BJ (cell line): ENCODE measurements at places on chromosomes 5 and 9.

GRCh38 chr9:80552931-80553330, 981.2 kb downstream of the TLE4 start:
- no peak for DNase-seq

GRCh38 chr5:33238826-33239695, 201.7 kb upstream of the TARS1 start:
- no peak for DNase-seq

DNA sequence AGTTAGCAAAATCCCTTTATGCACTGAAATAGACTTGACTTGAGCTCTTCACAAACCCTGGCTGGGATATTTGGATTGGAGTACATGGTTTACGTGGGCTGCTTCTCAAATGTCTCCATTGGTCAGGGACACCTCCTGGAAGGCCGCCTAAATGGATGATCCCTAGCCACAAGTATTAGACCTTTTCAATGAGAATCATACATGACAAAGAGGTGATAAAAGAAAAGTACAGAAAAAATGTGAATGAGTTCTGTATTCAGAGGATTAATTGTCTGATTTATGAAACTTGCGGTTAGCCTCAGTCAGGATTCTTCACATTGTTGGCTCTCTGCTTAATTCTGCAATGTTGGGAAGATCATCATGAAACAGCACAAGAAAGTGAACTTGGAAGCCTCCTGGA, 752.8 kb upstream of the ADAMTS16 start:
- no peak for DNase-seq

- no peak for DNase-seq
Observed at GRCh38 chr5:80755626-80756025, 100.8 kb upstream of the DHFR start.

- no peak for DNase-seq
Observed at GRCh38 chr5:124104821-124105220, 592.8 kb downstream of the CSNK1G3 start.

- DNase-seq, result no peak
Observed at GRCh38 chr9:20394969-20395368, 227.3 kb downstream of the MLLT3 start.

DNA sequence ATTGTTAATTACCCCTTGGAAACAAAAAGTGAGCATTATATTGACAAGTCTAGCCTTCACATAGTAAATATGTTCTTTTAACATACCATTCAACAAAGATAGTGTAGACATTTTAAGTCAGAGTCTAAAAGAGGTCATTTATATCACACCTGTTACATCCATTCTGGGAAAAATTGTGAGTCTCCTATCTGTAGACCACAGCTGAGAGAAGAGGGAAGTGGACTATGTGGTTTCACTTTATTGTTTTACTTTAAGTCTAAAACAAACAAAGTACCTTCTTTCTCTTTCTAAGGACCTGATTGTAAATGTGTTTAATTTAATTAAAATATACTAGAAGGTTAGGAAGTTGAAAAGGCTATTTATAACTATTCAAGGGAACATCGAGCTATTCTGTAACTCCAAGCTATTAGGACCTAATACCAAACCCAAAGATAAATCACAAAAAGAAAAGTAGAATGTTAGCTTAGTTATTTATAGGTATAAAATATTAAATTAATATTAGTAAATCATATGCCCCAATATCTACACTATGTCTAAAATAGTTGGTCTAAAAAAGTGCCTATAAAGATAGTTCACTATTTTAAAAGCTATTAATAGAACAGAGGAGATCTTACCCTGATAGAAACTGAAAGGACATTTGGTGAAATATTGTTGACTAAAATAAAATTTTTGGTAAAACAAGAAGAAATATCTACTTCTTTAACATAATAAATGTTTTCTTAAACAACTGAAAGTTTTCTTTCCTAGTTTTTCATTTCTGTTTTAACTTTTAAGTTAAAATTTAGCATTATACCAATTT, 134.9 kb downstream of the TMEM167A start:
- no peak for DNase-seq

DNA sequence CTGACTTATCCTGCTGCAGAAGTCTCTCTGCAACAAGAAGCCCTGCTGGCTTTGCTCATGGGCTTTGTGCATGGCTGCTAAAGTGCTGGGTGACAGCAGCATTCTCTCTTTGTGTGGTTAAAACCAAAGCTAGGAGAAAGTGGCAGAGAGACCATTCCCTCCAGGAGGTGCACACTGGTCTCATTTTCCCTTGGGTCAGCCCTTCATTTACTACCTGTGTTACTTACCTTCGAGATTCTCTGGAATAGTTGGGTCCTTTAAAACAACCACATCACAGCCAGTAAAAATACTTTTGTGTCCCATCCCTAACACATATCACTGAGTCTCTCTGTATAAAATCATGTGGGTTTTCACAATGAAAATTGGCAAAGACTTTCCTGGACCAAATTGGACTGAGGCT, 315.5 kb downstream of the IRX1 start:
- DNase-seq, result no peak

GRCh38 chr5:139473105-139473504, 2.3 kb downstream of the SMIM33 start:
- DNase-seq, result no peak

DNA sequence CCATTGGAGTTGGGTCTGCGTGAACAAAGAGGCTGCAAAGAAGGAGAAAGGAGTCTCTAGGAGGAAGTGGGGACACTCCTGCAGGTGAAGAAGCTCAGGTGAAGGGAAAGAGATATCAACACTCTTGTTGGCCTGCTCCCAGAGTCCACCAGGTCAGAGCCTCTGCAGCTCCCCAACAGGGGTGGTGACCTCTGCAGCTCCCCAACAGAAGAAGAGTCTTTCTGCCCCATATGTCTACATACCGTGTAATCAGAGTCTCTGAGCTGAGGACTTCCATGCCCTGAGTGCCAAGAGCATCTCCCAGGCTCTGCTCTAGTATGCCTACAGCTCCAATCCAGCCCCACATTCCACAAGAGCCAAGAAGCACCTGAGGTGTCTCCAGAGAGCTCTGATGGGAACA, 67.4 kb upstream of the TRPC7 start:
- no peak for DNase-seq

- no peak for DNase-seq
Observed at GRCh38 chr9:92954049-92954861, 6.9 kb downstream of the FGD3 start.

GRCh38 chr5:69288069-69288468, 44.5 kb downstream of the CCDC125 start:
- DNase-seq, result no peak

DNA sequence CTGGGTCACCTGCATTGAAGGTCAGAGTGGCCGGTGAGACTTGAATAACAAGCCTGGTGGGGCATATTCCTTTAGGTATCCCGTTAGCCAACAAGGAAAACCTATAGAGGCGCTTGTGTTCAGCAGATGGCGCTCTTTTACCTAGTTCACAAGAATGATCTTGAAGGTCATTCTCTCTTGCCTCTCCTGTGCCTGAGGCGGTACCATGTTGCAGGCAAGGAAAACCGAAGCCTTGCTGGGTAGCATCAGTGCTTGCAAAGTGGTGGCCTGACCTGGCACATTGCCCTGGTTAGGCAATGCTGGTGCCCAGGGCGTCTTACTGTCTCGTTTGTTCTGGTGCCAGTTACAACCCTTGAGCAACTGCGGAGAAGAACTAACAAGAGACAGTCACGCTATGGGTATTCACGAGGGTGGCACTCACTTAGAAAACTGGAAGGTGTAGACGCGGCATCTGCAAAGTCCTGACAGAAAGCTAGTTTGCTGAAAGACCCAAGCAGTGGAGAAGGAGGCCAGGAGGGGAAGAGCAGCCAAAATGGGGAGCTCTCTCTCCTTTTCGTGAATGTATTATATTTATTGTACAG, 56.7 kb downstream of the AOPEP start:
- peak; percentile 58 for DNase-seq

DNA sequence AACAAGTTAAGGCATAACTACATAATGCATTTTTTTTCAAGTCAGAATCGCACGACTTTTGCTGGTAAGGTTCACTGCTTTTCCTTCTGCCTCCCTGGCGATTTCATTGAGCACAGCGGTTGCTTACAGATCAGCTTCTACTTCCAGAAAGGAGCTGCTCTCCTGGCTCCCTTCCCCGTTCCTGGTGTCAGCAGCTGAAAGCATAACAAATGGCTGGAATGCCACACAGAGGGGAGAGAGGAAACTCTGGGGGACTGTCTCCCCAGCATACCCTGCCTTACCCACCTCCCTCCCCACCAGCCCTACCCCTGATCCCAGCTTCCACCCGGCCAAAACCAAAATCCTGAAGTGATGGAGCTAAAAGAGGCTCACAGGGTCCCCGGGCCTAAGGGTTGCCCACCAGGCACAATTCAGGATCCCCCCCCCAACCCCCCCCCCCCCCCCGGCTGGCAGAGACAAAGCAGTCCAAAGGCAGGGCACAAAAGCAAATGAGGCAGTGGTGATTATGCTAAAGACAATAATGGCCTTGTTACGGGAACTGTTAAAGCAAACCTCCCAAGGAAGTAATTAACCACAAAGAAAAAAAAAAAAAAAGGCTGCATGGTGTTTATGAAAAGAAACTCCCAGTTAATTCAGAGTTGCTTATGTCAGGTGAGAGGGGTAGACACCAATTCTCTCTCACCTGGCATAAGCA, 126.1 kb upstream of the WWC1 start:
- DNase-seq, result no peak

DNA sequence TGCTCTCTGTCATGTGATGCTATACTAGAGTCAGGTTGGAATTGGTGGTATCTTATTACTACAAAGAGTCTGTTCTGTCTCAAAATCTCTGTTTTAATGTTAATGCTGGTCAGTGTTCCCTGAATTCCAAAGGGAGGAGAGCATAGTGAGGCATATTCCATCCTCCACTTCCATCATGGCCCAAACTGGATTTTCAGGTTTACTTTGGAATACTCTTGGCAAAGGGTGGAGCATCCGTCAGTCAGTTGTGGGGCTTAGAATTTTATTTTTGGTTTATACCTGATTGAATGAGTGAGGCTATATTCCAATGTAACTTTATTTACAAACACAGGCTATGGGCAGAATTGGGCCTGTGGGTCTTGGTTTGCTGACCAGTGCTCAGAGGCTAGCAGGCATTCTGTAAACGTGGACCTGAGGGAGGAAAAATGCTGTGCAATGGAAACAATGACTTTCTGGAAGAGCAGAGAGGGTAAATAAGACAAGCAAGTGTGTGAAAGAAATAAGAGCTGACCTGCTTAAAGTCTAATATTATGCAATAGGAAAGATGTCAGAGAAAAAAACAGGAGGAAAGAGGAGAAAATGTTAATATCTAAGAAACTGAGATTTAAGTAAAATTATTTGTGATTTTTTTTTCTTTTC, 106.2 kb upstream of the CLINT1 start:
- no peak for DNase-seq

DNA sequence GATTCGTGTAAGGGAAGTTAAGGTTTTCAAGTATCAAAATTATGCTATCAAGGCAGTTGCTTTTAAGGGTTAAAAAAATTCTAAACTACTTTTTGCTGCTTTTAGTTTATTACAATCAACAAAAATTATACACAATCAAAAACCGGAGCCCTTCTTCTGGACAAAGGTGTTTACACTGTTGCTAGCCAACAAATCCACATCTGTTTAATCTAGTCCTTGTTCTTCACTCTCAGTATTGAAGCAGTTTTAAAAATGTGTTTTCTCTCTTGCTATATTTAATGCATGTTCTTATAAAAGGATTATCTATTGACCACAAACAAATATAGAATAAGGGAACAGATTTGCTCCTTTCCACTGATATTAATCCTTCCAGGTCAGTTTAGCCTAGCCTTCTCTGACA, 2.5 kb downstream of the FEM1C start:
- DNase-seq, result no peak

GRCh38 chr9:38178237-38178636, 109.2 kb upstream of the SHB start:
- no peak for DNase-seq

DNA sequence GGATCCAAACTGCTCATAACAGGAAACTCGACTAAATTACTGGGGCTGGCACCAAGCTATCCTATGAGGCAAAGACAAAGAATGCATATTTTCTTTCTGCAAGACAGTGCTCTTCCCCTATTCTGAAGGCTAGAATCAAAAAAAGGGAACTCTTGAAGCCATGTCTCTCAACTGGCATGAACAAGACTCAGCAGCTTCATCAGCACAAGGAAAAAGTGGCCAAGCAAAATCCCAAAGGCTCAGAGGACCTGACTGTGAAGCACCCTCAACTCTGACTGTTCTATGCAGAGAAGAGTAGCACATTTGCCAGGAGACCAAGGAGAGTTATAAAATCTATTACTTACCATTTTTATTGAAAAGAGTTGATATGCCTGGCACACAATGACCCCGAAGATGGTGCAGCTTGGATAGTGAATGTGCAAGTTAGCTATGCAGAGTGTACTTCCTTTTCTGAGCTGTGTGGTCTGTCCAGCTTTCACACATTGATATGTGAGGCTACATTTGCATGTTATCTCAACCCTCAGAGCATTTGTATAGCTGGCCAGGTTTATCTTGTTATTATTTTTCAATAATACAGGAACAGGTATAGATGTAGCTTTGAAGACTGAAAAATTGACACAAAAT, 51.0 kb upstream of the FYB1 start:
- no peak for DNase-seq

DNA sequence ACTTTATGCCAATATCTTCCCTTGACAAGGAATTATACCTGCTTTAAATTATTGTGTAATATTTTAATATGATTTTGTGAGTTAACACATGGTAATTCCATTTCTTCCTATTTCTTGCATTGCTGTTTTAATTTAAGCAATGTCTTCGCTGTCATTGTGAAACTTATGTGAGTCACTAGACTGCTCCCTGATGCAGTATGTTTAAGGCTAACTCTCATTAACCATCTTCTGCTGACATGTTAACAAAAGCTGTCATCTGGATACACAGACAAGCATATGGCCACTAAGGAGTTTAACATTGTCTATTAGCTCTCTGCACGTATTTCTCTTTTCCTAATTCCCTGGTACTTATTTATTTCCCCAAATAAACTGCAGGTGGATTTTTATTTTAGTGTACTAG, 980.8 kb upstream of the CTNND2 start:
- DNase-seq, result no peak

DNA sequence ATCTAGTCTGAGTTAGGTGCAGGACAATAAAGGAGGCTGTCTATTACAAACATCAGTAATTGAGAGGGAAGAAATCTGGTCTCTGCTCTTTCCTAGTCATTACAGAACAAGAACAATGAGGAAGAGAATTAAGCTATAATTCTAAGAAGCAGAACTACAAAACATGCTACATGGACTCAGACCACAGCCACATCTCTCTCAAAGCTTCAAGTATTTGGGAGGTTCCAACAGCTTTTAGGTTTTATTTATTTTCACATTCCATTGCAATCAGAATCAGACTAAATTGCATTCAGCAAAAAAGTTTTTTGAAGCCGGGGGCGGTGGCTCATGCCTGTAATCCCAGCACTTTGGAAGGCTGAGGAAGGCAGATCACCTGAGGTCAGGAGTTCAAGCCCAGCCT, 1.1 kb upstream of the GRPEL2 start:
- no peak for DNase-seq

GRCh38 chr5:154850255-154851062, at the start of gene FAXDC2:
TSS of gene FAXDC2 (minus strand) at chr5:154850603. CDS start at chr5:154838178, 12,425 bp downstream.
- peak; percentile 59 for DNase-seq

- DNase-seq, result no peak
Observed at GRCh38 chr9:86636519-86636918, 282.3 kb upstream of the TUT7 start.
